ENCODE measurements at places on chromosomes 4 and X.

DNA sequence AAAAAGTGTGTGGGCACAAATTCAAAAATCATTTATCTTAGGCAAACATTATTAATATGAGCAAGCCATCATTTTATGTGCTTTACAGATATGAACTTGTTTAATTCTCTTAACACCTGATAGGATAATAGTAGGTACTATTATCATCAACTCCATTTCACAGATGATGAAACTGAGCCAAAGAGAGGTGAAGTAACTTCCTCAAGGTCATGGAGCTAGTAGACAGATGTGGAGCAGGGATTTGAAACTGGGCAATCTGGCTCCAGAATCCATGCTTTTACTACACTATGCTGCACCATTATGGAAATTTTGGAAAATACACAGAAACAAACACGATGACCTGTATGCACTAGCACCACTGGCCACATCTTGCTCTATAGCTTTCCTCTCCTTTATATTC lies 1.0 kb upstream of the PIN4 start:
- DNase-seq, result no peak

DNA sequence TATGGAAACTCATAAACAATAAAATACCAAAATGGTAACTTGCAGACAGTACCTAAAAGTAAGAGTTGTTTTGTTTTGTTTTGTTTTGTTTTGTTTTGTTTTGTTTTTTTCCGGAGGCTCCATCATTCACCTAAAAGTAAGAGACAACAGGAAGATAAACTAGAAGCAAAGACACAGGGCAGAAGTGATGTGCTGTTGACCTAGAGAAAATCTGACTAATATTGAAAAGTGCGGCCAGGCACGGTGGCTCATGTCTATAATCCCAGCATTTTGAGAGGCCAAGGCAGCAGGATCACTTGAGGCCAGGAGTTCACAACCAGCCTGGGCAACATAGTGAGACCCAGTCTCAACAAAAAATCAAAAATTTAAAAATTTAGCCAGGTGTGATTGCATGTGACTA lies 5.6 kb upstream of the CENPC start:
- no peak for DNase-seq

DNA sequence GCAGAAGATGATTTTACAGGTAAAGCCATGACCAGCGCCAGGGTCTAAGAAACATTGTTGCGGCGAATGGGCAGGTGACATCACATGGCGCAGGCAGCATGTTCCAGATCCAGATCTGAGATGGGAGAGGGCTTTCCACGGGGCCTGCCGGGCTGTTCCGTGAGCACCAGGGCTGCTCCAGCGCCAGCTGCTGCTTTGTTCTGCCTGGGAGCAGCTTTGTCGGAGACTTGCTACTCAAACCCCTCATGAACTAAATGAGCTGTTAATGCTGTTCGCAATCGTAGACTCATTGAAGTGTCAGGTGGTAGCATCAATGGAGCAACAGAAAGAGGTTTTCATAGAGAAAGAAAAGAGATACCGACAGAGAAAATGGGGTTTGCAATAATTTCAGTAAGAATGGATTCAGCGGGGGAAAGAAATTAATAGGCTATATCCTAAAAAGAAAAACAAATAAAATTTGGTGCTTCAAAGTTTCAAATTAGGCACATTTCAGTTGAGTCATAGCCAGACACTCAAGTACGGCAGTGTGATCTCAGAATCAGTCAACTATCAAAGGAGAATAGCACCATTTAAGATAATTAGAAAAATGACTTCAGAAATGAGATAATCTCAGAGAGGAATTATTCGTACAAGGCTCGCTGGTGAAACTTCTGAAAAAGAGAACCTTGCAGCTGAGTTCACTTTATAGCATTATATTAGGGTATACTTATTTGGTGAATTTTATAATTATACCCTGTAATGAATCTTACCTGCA lies 23.9 kb downstream of the SORBS2 start:
- no peak for DNase-seq

DNA sequence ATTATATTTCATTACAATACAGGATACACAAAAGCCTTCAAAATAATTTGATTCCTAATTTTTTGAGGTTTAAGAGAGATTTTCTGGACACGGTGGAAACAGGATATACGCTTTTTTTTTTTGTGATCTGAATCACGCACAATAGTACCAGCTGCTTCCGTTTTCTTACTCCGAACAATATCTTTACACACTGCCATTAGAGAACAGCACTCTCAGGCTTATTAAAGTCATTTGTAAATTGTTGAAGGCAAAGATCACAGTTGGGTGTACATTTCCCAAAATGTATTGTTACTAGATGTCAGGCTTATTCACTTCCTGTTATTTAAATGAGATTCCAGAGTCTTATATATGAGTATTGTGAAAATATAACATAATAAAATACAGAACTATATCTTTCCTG lies 71.5 kb downstream of the TMEM47 start:
- DNase-seq, result no peak

GRCh38 chrX:46325312-46325877 lies 219.8 kb downstream of the ZNF674 start:
- DNase-seq, result no peak

GRCh38 chr4:113732-114131 lies 10.6 kb upstream of the ZNF718 start:
- DNase-seq, result no peak

DNA sequence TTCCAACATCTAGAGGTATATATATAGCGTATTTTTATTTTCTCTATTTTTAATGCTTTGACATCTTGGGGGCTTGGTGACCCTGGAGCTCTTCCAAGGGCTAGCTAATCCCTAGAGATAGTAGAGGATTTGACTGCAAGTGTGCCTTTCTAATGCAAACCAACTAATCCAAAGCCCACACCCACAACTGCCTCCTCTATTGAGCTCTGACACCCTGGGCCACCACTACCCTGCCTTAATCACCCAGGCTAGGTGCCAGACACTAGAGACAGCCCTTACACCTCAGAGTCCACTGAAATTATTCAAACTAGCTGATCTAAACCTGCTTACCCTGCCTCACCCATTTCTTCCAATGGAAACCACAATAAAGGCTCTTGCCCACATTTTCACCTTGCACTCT lies 69.6 kb upstream of the ATXN3L start:
- no peak for DNase-seq

- DNase-seq, result no peak
Measured at GRCh38 chr4:127441571-127441970, 191.2 kb upstream of the INTU start.
